ENCODE measurements at places on chromosomes 3 and 15.

GRCh38 chr3:151599103-151599672, 134.5 kb upstream of the AADACL2 start:
- DNase-seq = no peak

DNA sequence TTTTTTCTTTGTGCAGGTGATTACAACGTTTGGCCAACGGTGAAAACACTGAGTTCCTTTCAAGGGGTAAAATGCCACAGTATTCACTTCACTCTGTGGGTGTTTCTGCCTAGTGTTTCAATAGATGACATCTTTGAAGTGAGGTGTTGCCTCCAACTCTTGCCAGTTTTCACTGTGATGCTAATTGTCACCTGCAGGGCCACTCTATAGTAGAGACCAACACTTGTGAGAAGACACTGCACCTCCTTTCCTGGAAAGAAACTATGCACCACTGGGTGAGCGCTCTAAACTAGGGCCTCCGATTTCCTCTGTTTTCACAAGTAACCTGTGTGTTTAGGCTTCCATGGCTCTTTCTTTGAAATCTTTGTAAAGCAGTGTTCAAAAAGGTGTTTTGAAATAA, 98.3 kb downstream of the THRB start:
- no peak for DNase-seq

- DNase-seq = no peak
Measured at GRCh38 chr15:78087951-78088772, 4.2 kb upstream of the SH2D7 start.

- no peak for DNase-seq
Measured at GRCh38 chr3:29746163-29746760, 465.4 kb downstream of the RBMS3 start.

GRCh38 chr15:57947781-57948180, 117.7 kb downstream of the ALDH1A2 start:
- peak; percentile 20 for DNase-seq

DNA sequence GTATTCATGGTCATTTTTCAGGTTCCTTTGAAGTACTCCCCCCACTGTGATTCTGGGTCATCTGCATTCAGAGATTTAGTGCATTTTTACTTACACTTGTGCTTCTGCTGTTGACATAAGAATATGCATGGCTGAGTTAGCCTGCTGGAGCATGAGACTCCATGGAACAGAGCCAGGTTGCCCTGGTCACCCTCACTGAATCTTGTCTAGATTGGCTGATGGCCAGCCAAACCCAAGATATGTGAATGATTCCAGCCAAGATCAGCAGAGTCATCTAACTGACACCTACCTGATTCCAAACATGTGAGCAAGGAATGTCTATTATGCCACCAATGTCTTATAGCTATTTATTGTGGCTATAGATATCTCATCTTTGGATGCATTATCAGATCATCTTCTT, 25.1 kb downstream of the DTWD1 start:
- peak; percentile 90 for DNase-seq

DNA sequence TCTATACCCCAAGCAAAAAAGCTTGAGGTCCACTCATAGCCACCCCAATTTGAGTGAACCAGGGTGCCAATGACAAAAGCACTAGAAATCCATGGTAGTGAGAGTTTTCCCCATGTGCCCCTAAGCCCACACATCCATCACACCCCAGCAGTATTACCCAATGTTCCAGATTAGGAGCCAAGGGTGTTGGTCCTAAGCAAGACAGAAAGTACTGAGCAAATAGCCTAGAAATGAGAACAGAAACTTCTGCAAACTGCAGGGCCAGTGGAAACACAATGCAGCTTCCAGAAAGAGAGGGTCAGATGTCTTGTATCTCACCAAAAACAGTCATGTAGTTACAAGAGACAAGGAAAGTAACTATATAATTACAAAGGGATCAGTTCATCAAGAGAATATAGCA, 10.9 kb upstream of the OXTR start:
- DNase-seq = no peak

- DNase-seq = no peak
Measured at GRCh38 chr15:78340231-78341056, at the start of gene CRABP1. TSS of gene CRABP1 (plus strand) at chr15:78340353. CDS start at chr15:78340429, 76 bp downstream.

GRCh38 chr3:146577662-146578061, 27.5 kb downstream of the PLSCR5 start:
- peak; percentile 88 for DNase-seq

DNA sequence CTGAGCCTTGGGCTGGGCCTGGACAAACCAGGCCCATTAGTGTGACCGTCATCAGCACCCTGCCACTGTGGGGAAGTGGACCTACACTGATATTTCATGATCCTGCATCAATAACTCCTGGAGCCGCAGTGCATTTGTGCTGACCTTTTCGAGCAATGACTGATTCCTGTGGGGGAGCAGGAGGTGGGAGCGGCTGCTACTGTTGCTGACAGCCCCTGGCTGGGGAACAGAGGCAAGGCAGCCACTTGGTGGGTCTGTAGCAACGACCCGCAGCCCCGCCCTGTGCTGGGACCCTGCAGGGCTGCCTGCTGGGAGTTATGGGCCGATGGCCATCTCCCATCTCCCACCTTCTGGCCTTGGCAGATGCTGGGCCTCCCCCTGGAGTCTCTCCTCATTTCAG, 42.1 kb downstream of the CCDC33 start:
- DNase-seq = no peak

GRCh38 chr3:99627062-99627826, 11.2 kb upstream of the COL8A1 start:
- DNase-seq = no peak

- peak; percentile 95 for DNase-seq
Measured at GRCh38 chr3:185659942-185660921, 74.1 kb downstream of the SENP2 start.

DNA sequence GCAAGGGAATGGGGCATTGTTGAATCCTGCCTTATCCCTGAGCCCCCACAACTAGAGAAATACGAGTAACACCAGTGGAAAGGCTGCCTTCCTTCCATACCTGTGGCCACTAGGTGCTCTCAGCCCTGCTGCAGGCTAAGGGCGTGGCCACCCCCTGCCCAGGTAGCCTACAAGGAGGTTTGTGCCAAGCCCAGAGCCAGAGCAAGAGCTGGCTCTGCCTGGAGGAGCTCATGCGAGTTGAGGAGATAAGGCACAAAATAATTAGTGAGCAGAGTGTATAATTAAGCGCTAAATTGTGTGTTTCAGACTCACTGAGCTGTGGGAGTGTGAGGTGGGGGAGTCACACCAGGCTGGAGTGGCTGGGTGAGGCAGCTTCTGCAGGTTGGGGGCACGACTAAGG, 49.2 kb downstream of the TPRA1 start:
- no peak for DNase-seq

- DNase-seq = no peak
Measured at GRCh38 chr3:178082326-178082906, 453.8 kb upstream of the KCNMB2 start.

- peak; percentile 93 for DNase-seq
Measured at GRCh38 chr3:72123908-72124441, 339.0 kb upstream of the PROK2 start.

Data from choroid plexus epithelial cell (primary cell).